Fibroblast of upper back skin (primary cell): ENCODE measurements at places on chromosomes 16 and 17.

DNA sequence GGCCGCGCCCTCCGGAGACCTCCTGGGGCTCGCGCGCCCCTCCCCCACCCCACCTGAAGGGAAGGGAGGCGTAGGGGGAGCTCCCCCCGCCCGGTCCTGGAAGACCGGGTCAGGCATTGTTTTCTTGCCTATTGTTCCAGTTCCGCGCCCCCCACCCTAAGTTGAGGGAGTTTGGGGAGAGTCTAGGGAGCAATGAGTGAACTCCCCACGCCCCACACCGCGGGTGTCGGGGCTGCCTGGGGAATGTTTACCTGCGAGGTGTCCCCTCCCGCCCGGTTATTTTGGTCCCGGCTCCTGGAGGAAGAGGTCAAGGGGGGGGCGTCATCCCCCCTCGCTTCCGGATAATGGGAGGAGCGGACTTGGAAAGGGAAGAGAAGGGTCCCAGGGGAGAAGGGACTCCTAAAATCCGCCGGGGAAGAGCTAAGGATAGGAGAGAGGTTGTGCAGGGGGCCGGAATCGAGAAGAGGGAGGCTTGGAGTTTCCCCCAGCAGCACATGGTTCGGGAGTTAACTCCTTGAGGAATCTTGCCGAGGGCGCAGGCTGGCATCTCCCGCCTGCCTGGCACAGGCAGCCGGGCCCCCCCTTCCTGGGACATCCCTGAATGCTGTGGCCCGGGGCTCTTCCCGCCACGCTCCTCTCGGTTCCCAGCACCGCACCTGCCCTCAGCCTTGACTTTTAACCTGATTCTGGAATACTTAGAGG, 881 bp downstream of the MLLT6 start:
- no peak for DNase-seq

DNA sequence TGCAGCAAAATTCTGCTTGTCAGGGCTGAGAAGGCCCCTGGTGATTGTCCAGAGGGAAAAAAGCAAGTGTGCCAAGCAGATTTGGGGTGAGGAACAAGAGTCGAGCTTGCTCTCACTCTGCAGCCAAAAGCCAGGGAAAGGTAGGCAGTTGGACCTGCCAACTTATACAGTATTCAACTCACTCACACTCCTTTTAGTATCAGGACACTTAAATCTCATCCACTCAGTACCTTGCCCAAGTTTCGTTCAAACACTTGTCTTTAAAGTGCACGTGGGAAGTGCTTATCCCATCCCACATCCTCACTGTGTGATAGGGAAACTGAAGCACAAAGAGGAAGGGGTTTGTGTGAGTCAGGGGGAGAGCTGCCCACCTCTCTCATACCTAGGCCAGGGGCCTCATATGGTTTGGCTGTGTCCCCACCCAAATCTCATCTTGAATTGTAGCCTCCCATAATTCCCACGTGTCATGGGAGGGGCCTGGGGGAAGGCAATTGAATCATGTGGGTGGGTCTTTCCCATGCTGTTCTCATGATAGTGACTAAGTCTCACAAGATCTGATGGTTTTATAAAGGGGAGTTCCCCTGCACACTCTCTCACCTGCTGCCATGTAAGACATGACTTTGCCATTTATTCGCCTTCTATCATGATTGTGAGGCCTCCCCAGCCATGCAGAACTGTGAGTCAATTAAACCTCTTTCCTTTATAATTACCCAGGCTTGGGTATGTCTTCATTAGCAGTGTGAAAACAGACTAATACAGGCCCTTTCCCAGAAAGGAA, 25.6 kb upstream of the CES5A start:
- no peak for DNase-seq

GRCh38 chr16:62068747-62069146, 32.5 kb upstream of the CDH8 start:
- DNase-seq: no peak

GRCh38 chr17:68868708-68869107, 86.5 kb downstream of the ABCA8 start:
- DNase-seq: peak; percentile 53
